Activated CD8-positive, alpha-beta T cell treated with anti-CD3 and anti-CD28 coated beads for 36 hours (primary cell): ENCODE measurements at places on chromosomes 3 and 15. TPM values are rescaled to one million over a fixed set of nuclear protein-coding genes. Genes with fewer than 3 reads are reported as not detected.

- H3K4me1 ChIP-seq: no peaks in the 10 kb centered on the region
- H3K36me3 ChIP-seq: no peaks in the 10 kb centered on the region
- no peaks in the 10 kb centered on the region for H3K27me3 ChIP-seq
- H3K4me3 ChIP-seq: no peak overlapping the region
- no peak for DNase-seq
These were observed 29.1 kb downstream of the ALS2CL start for GRCh38 chr3:46664188-46664970.

- peak overlapping the region; percentile 75 for H3K4me3 ChIP-seq
- peak overlapping the region; percentile 32 for H3K27ac ChIP-seq
- no peaks in the 10 kb centered on the region for H3K36me3 ChIP-seq
These were observed 162.8 kb downstream of the CD47 start for GRCh38 chr3:107928084-107928445.

DNA sequence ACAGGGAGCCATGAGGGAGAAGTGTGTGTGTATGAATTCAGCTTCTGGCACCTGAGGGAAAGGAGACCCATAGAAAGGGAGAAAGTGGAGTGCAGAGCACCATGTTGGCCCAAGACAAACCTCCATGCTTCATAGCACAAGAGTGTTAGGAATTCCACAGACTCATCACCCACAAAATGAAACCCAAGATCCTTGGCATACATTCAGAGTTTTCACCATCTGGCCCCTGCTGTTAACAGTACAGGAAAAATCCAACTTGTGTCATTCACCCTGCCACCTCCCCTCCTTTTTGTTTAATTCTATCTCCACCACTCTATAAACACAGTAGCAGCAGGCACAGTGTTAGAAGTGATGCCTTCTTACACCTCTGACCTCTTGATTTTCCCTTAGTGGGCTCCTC, 60.0 kb upstream of the MNS1 start:
- H3K4me1 ChIP-seq: no peaks in the 10 kb centered on the region
- no peak overlapping the region for H3K4me3 ChIP-seq
- peaks cover 9% of the 10 kb centered on the region for H3K27me3 ChIP-seq
- no peak overlapping the region for H3K27ac ChIP-seq

GRCh38 chr3:13536432-13536831, 12.5 kb upstream of the FBLN2 start:
- H3K36me3 ChIP-seq: no peaks in the 10 kb centered on the region
- no peak for DNase-seq
- H3K27me3 ChIP-seq: peaks cover 3% of the 10 kb centered on the region
- peaks cover 11% of the 10 kb centered on the region for H3K4me1 ChIP-seq
- H3K4me3 ChIP-seq: no peak overlapping the region

DNA sequence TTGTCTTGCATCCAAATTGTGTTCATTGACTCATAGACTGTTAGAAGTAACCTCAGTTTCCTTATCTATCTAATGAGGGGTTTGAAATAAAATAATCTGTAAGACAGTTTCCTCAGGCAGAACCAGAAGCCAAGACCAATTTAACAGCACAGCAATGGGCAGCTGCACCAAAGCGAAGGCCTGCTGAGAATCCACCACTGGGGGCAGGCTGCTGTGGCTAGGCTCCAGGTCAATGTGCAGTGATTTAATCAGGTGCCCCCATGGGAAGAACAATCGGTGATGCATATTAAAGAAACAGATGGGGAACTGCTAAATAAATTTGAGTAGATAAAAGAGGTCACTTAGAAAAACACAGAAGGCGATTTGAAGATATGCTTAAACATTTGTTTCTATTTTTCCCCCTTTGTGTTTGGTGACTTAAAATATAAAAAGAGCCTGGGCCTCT, 28.0 kb upstream of the TMOD3 start:
- H3K4me3 ChIP-seq: no peak overlapping the region
- no peak overlapping the region for H3K27ac ChIP-seq
- peak; percentile 23 for DNase-seq
- H3K27me3 ChIP-seq: no peaks in the 10 kb centered on the region
- H3K36me3 ChIP-seq: peaks cover 5% of the 10 kb centered on the region

DNA sequence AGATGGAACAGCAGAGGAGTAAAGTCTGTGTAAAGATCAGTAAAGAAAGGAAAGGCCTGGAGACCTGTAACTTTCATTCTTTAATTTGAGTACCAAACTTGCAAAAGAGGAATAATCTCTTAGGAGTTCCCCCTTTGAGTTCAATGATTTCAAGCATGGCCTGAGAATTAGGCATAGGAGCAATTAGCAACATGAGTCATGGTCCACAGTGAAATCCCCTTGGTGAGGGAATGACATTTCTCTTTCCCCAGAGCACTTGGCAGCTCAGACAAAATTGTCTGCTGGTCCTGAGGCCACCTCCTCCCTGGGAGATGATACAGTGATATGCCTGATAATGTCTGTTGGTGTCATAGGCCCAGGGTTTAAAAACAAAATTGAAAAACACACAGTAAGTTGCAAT, 81.4 kb upstream of the CRBN start:
- no peak for DNase-seq
- no peaks in the 10 kb centered on the region for H3K36me3 ChIP-seq
- H3K4me3 ChIP-seq: no peak overlapping the region
- no peaks in the 10 kb centered on the region for H3K4me1 ChIP-seq
- no peaks in the 10 kb centered on the region for H3K27me3 ChIP-seq

- H3K4me1 ChIP-seq: peaks cover 36% of the 10 kb centered on the region
- no peaks in the 10 kb centered on the region for H3K27me3 ChIP-seq
- peak overlapping the region; percentile 46 for H3K27ac ChIP-seq
- no peak for DNase-seq
- no peak overlapping the region for H3K4me3 ChIP-seq
- peaks cover 18% of the 10 kb centered on the region for H3K36me3 ChIP-seq
These were observed 61.9 kb downstream of the BTLA start for GRCh38 chr3:112437146-112438022.

- H3K4me3 ChIP-seq: no peak overlapping the region
- DNase-seq: no peak
- no peak overlapping the region for H3K27ac ChIP-seq
- H3K27me3 ChIP-seq: no peaks in the 10 kb centered on the region
These were observed 9.0 kb downstream of the FBN1 start for GRCh38 chr15:48636511-48636910.

DNA sequence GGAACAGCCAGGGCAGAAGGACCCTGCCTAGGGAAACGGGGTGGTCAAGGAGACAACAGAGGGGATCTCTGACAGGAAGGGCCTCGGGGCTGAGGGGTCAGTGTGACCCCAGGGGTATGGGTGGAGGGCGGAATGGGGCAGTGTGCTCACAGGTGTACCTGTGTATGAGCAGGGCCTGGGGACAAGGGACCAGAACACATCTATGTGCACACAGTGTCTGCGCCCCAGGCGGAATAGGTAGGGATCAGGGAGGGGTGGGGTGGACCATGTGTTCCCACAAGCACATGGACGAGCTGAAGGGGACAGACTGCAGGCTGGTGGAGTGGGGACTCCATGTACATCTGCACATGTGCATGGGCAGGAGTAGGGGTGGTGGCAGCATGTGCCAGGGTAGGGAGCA, 5.0 kb upstream of the TLR9 start:
- peaks cover 36% of the 10 kb centered on the region for H3K36me3 ChIP-seq
- peaks cover 63% of the 10 kb centered on the region for H3K4me1 ChIP-seq
- H3K27ac ChIP-seq: peak overlapping the region; percentile 34
- no peaks in the 10 kb centered on the region for H3K27me3 ChIP-seq

GRCh38 chr3:180836766-180837165, 75.7 kb upstream of the FXR1 start:
- no peaks in the 10 kb centered on the region for H3K36me3 ChIP-seq
- no peak overlapping the region for H3K27ac ChIP-seq
- H3K4me3 ChIP-seq: no peak overlapping the region
- H3K4me1 ChIP-seq: no peaks in the 10 kb centered on the region
- DNase-seq: no peak

DNA sequence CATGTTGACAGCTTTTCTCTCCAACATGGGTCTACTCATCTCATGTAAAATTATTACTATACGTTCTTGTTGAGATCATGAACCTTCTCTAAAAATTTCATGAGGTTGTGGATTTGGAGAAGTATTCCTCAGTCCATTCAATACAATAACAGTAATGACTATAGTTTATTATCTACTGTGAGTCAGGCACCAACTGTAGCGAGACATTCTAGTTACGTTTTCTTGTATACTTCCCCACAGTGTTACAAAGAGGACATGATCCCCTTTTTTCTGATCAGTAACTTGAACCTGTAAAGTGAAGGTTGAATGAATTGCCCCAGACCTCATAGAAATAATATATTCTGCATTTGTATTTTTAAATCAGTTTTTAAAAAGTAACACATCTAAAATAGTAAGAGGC, 76.4 kb downstream of the AKAP13 start:
- H3K4me1 ChIP-seq: peaks cover 58% of the 10 kb centered on the region
- H3K27me3 ChIP-seq: no peaks in the 10 kb centered on the region
- no peak overlapping the region for H3K4me3 ChIP-seq
- H3K36me3 ChIP-seq: peaks cover 10% of the 10 kb centered on the region
- DNase-seq: no peak
- H3K27ac ChIP-seq: no peak overlapping the region

GRCh38 chr15:62105266-62105665, 38.5 kb downstream of the C2CD4A start:
- H3K27me3 ChIP-seq: peaks cover 8% of the 10 kb centered on the region
- H3K4me1 ChIP-seq: peaks cover 5% of the 10 kb centered on the region
- no peak overlapping the region for H3K27ac ChIP-seq
- no peak overlapping the region for H3K4me3 ChIP-seq

DNA sequence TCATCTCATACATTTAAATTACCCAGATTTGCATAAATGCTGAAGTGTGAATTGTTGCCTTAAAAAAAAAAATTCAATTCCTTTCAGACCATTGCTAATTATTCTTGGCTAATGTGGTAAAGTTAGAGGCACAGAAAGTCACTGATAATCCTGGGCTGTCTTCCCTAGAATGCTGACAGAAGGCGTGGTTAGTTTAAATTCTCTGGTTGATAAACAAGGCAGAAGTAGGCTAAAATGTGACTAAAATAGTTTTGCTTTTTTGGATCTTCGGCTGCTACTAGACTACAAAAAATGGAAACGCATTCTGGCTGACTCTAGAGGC, 193.7 kb downstream of the OTOL1 start:
- no peak overlapping the region for H3K4me3 ChIP-seq
- H3K36me3 ChIP-seq: no peaks in the 10 kb centered on the region
- no peaks in the 10 kb centered on the region for H3K27me3 ChIP-seq
- no peaks in the 10 kb centered on the region for H3K4me1 ChIP-seq
- no peak for DNase-seq

DNA sequence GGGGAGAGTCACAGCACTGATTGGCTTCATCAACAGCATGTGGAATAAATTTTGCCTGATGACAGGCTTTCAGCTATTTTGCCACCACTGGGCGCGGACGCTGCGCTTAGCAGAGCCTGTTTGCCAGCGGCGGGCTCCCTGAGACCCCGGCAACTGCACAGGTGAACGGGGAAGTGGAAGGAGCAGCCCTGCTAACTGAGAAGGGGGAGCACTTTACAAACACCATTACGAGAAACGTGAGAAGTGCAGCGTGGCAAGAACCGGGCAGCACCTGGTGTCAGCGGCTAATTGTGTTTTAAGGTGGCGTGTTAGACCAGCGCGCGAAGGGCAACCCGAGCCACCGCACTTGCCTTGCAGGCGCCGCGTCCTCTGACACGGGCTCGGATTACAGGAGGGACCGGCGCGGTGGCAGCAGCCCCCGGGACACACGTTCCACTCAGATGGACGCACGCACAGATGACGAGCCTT, 307.8 kb upstream of the ARRDC4 start:
- H3K4me1 ChIP-seq: no peaks in the 10 kb centered on the region
- no peaks in the 10 kb centered on the region for H3K36me3 ChIP-seq
- H3K27me3 ChIP-seq: peaks cover 19% of the 10 kb centered on the region
- H3K4me3 ChIP-seq: no peak overlapping the region

- H3K27me3 ChIP-seq: no peaks in the 10 kb centered on the region
- no peaks in the 10 kb centered on the region for H3K36me3 ChIP-seq
- no peak for DNase-seq
- H3K4me3 ChIP-seq: no peak overlapping the region
- no peak overlapping the region for H3K27ac ChIP-seq
These were observed 219.2 kb upstream of the ARHGEF26 start for GRCh38 chr3:153901991-153902390.

- no peaks in the 10 kb centered on the region for H3K36me3 ChIP-seq
- no peak overlapping the region for H3K4me3 ChIP-seq
- H3K27me3 ChIP-seq: peaks cover 28% of the 10 kb centered on the region
- DNase-seq: no peak
These were observed 41.0 kb upstream of the PRICKLE2 start for GRCh38 chr3:64266065-64266931.

Gene ZNF609
- 39.6 TPM for total RNA-seq

Gene RBPMS2
- total RNA-seq: not detected

Gene PCSK6
- total RNA-seq: 2.7 TPM

Gene PP2D1
- total RNA-seq: not detected

Gene CCDC54
- total RNA-seq: not detected

Gene GLCE
- total RNA-seq: 2.8 TPM

Gene NEIL1
- 11.6 TPM for total RNA-seq

Gene SERPINI2
- total RNA-seq: not detected

Gene SI
- not detected for total RNA-seq

Gene ATP10A
- 17.8 TPM for total RNA-seq
